ENCODE measurements at places on chromosomes 5 and 9. TPM values are rescaled to one million over a fixed set of nuclear protein-coding genes. Genes with fewer than 3 reads are reported as not detected.

The ZFR gene
- total RNA-seq, result 79.0 TPM

The CFAP157 gene
- not detected for total RNA-seq

The SPOCK1 gene
- total RNA-seq, result 77.5 TPM

The NSUN2 gene
- 41.8 TPM for total RNA-seq

The GPRIN1 gene
- 11.9 TPM for total RNA-seq

The PCDHGB6 gene
- total RNA-seq, result 5.3 TPM

The PRDM9 gene
- total RNA-seq, result not detected

The PAIP2 gene
- total RNA-seq, result 45.4 TPM

The SARDH gene
- total RNA-seq, result 11.9 TPM

The LRRC70 gene
- total RNA-seq, result 1.4 TPM

The NUTM2G gene
- not detected for total RNA-seq

The PCDHGA7 gene
- 4.3 TPM for total RNA-seq

The PCDHB9 gene
- not detected for total RNA-seq

The FAM78A gene
- 0.44 TPM for total RNA-seq

The PLPP7 gene
- 4.3 TPM for total RNA-seq

The POC5 gene
- 19.5 TPM for total RNA-seq

The PITX1 gene
- 76.3 TPM for total RNA-seq

The SNCB gene
- 0.14 TPM for total RNA-seq

The FCN1 gene
- not detected for total RNA-seq

The ENTPD8 gene
- total RNA-seq, result not detected

The SLC6A7 gene
- under 0.01 TPM for total RNA-seq

The LHX6 gene
- under 0.01 TPM for total RNA-seq

The STK10 gene
- total RNA-seq, result 46.8 TPM

The CACNA1B gene
- under 0.01 TPM for total RNA-seq

The FLT4 gene
- under 0.01 TPM for total RNA-seq

The CAMK2A gene
- 2.0 TPM for total RNA-seq

The LYSMD3 gene
- total RNA-seq, result 25.2 TPM

The DENND4C gene
- total RNA-seq, result 52.4 TPM

The RETREG1 gene
- 0.66 TPM for total RNA-seq

The FOCAD gene
- 85.5 TPM for total RNA-seq

The SPATA31D4 gene
- not detected for total RNA-seq

The CARD9 gene
- 3.9 TPM for total RNA-seq

The FAM221B gene
- total RNA-seq, result not detected

The OLFML2A gene
- total RNA-seq, result 11.5 TPM

The CDH10 gene
- not detected for total RNA-seq

The PCDHA1 gene
- total RNA-seq, result not detected

The MPDZ gene
- 47.1 TPM for total RNA-seq

The SLC46A2 gene
- not detected for total RNA-seq

The FBP2 gene
- total RNA-seq, result not detected

The F2RL2 gene
- total RNA-seq, result 6.6 TPM

The SET gene
- total RNA-seq, result 658 TPM

The MAMDC4 gene
- total RNA-seq, result 2.0 TPM

The GABBR2 gene
- total RNA-seq, result 8.3 TPM

The GCNT1 gene
- 0.44 TPM for total RNA-seq

Data from placental pericyte (primary cell).